Stimulated activated CD8-positive, alpha-beta memory T cell treated with anti-CD3 and anti-CD28 coated beads, Interleukin-7, amount 100 ng/mL, for 1 hour (primary cell): ENCODE measurements at places on chromosomes 16 and 17.

DNA sequence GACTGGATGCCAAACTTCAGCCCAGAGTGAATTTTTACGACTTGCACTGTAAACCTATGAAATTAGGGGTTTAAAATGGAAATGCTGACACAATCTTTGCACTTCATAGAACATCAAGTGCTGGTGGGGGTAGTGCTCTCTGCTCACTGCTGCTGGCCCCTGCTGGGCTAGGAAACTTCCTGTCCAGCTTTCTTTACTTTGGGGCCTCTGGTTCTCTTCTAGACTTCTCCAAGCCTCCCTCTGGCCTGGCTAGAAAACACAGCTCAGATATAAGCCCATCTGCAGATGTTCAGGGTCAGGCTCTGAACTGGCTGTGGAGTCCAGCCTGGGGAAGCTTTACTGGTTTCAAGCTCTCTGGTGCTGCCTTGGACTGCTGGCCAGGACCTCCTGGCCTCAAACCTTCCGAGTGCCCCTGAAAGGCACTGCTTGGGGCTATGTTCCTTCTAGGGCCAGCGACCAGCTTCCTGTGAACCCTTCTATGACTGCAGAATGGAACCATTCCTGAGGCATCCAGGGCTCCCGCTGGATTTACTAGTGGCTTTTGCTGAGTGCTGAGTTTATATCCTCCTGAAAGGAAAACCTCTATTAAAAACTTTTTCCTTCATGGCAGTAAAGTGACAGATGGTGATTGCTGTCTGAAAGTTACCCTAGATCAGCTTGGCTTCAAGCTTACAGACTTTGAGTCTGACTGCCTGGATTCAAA, 59.4 kb downstream of the TBX4 start:
- no peak for DNase-seq

DNA sequence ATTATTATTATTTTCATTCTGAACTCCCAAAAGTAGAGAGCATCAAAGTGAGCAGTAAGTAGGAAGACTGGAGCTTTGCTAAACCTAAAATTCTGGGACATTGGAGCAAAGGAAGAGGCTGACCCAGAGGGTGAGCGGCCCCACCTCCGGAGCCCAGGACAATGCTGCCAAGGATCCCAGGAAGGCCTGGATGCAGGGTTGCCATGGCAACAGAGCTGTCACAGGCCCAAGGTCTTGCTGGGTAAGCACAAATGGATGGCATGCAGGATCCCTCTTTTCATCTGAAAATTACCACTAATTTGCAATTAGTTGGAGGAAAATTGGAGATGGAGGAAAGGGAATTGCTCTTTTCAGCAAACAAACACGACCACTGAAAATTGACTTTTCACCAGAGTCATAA, 457.9 kb upstream of the CDH5 start:
- DNase-seq, result no peak

DNA sequence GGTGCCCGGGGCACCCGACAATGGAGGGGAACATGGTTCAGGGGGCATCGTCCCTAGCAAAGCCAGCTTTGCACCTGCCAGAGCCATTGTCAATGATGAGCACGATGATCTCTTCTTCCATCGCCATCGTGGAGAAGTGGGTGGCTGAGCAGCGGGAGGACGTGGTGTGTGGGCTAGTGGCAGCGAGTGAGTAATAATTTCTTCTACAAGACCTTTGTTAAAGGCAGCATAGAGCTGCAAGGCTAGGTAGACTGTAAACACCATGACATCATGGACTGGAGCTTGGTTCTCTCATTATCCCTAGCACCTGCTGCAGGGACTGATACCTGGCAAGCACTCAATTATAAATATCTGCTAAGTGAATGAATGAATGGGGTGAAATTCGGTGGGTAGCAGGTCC, 6.7 kb upstream of the HEATR3 start:
- no peak for DNase-seq

- DNase-seq, result no peak
These were observed 2.6 kb downstream of the SLC16A6 start for GRCh38 chr17:68288375-68288774.

- DNase-seq, result no peak
These were observed 17.5 kb downstream of the CIBAR2 start for GRCh38 chr16:85094812-85095211.

GRCh38 chr17:66290101-66290722, 12.2 kb upstream of the PRKCA start:
- DNase-seq, result no peak
